Posterior vena cava (tissue), 2 donors: ENCODE measurements at places on chromosomes 2 and 18. TPM values are rescaled to one million over a fixed set of nuclear protein-coding genes. Genes with fewer than 3 reads are reported as not detected.

- no peak for DNase-seq
These were observed 192.8 kb downstream of the PTGR3 start for GRCh38 chr18:75016025-75016717.

GRCh38 chr2:157820193-157820592 lies 55.9 kb downstream of the ACVR1 start:
- no peak for DNase-seq

- DNase-seq = no peak
These were observed 123.2 kb downstream of the KCNS3 start for GRCh38 chr2:18001671-18002070.

DNA sequence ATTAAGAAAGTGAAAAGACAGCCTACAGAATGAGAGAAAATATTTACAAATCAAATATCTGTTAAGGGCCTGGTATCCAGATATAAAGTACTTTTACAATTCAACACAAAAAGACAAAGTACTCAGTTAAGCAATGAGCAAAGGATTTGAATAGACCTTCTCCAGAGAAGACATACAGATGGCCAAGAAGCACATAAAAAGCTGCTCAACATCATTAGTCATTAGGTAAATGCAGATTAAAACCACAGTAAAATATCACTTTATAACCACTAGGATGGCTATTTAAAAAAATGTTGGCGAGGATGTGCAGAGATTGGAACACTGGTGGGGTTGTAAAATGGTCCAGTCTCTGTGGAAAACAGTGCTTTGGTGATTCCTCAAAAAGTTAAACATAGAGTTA lies 38.9 kb downstream of the RAB31 start:
- DNase-seq = no peak

DNA sequence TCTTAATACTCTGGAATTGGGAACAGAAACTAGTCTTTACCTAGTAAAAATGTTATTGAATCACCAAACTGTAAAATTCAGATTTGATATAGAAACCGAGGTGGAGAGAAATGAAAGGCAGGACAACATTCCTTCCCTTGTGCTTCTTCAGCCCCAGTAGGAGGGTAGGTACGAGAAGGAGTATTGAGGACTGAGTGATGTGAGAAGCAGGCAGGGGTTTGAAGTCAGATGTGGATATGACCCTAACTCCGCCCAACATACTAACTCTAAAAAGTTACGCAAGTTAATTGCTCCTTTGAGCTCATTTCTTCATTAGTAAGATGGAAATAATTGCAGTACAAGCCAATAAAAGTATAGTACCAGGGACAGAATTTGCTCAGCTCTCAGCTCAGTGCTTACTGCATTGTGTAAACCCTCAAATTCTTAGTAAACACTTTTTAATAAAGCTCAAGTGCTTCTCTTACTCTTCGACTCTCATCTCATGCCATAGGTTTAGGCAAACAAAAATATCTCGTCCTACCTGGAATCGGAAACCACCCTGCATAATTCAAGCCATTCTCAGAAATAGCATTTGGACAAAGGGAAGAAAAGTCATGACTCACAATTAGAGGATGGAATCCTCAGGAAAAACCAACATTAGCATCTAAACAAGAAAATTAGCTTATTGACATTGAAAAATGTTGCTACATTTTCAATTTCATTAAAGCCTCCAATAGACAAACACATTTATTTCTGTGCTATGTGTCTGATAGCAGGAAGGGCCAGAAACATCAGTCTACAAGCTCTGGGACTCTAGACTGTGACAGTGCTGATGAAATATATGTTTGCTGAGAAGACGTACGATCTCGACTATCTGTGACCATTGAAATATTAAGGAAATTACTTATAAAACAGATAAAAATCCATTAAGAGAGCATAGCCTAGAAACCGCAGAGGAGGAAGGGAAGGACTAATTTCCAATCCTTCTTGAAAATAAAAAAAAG lies 161.3 kb downstream of the HNMT start:
- no peak for DNase-seq

GRCh38 chr2:160042054-160042453 lies 20.4 kb downstream of the PLA2R1 start:
- no peak for DNase-seq

GRCh38 chr2:240965905-240966456 lies 32.4 kb upstream of the SNED1 start:
- DNase-seq = peak; percentile 80

DNA sequence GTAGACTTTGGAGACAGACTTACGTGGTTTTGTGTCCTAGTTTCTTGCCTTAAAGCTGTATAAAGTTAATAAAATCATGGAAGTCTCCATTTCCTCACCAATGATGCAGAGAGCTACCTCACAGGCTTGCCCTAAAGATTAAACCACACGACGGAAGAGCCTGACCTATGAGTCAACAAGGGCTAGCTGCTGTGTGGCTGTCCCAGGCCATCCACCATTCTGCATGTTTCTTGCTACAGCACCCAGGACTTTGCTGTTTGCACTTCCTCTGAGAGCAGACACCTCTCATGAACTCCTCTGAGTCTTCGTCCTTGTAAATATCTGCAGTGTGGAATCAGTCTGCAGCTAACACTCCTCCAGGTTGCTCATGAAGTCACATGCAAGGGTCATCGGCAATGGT lies 160.0 kb upstream of the TRIB2 start:
- DNase-seq = no peak

DNA sequence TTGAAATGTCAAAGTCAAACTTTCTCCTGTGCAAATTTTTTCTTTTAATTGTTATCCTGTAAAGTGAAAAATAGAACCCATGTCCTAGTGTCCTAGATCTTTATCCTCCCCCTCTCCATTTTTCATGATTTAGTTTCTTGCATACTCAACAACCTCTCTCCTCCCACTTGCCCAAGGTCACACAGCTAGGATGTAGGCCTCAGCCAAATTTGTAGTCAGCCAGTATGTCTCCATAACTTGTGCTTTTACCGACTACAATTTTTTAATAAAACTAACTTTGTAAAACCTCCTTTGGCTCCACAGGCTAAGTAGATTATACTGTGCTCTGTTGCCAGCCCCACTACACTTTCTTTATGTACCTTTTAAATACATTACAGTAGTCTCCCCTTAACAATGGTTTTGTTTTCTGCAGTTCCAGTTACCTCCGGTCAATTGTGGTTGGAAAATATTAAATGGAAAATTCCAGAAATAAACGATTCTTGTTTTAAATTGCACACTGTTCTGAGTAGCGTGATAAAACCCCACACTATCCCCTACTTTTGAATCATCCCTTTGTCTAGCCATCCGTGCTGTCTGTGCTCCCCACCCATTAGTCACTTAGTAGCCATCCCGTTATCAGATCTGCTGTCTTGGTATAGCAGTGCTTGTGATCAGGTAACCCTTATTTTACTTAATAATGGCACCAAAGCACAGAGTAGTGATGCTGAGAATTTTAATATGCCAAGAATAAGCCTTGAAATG lies 22.8 kb downstream of the GULP1 start:
- DNase-seq = no peak

GRCh38 chr18:21359746-21360145 lies 117.7 kb downstream of the GREB1L start:
- no peak for DNase-seq

- no peak for DNase-seq
These were observed 11.5 kb downstream of the MFSD2B start for GRCh38 chr2:24021122-24021998.

GRCh38 chr2:37851828-37852584 lies 73.1 kb upstream of the RMDN2 start:
- no peak for DNase-seq

- DNase-seq = no peak
These were observed 1118.8 kb upstream of the ZEB2 start for GRCh38 chr2:145638675-145639074.

DNA sequence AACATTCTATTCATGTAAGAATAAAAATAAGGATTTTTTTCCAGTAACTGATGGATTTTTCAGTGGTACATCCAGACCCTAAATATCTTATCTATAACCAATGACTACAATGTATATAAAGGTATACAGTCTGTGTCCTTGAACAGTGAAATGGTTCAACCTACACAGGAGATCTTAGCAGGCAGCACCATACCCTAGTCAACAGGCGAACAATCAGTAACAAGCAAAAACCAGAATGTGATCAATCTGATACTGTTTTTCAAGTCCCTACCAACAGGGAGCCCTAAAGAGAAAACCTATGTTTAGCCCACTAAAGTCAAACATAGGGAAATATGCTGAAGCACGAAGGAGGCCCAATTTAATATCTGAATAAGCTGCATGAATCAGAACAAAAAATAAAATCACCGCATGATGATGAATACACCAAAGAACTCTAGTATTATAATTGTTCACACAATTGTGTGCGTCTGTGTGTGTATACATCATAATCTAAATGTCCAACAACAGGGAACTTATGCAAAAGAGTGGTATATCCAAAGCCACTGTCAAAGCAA lies 26.0 kb downstream of the PTPN2 start:
- DNase-seq = no peak

- DNase-seq = no peak
These were observed 338.6 kb downstream of the NRXN1 start for GRCh38 chr2:50693285-50693684.

- no peak for DNase-seq
These were observed 102.9 kb downstream of the BCL2 start for GRCh38 chr18:63216516-63217311.

GRCh38 chr2:83817511-83817910 lies 641.6 kb downstream of the SUCLG1 start:
- no peak for DNase-seq

GRCh38 chr2:180763263-180763989 lies 217.0 kb upstream of the UBE2E3 start:
- DNase-seq = no peak

GRCh38 chr2:128159437-128159836 lies 68.4 kb downstream of the UGGT1 start:
- DNase-seq = no peak

- DNase-seq = no peak
These were observed 260.6 kb upstream of the LINC00305 start for GRCh38 chr18:64409511-64409910.

DNA sequence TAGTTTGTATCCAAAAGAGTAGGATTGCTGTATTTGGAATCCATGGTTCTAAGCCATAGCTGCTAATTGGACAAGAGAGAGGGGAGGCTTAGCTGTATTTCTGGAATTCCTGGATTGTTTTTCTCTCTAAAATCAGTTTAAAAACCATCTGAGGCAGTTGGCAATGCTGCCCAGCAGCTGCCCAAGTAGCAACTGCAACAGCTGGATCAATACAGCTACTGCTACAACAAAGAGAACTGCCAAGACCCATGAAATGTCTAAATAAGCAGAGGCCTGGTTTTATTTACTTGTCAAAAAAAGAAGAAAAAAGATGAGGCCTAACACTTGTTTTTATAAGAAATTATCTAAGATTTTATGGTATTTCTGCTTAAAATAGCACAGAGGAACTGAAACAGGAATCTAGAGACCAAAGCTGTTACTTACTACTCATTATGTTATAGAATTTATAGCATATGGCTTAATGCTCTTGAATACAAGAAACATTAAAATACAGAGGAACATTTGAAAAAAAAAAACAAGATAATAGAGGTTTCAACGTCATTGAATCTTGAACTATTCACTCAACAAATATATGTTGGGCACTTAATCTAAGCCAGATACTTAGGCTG lies 39.1 kb downstream of the TMEFF2 start:
- no peak for DNase-seq

- DNase-seq = peak; percentile 93
These were observed 793 bp downstream of the NR4A2 start for GRCh38 chr2:156331572-156332283.

DNA sequence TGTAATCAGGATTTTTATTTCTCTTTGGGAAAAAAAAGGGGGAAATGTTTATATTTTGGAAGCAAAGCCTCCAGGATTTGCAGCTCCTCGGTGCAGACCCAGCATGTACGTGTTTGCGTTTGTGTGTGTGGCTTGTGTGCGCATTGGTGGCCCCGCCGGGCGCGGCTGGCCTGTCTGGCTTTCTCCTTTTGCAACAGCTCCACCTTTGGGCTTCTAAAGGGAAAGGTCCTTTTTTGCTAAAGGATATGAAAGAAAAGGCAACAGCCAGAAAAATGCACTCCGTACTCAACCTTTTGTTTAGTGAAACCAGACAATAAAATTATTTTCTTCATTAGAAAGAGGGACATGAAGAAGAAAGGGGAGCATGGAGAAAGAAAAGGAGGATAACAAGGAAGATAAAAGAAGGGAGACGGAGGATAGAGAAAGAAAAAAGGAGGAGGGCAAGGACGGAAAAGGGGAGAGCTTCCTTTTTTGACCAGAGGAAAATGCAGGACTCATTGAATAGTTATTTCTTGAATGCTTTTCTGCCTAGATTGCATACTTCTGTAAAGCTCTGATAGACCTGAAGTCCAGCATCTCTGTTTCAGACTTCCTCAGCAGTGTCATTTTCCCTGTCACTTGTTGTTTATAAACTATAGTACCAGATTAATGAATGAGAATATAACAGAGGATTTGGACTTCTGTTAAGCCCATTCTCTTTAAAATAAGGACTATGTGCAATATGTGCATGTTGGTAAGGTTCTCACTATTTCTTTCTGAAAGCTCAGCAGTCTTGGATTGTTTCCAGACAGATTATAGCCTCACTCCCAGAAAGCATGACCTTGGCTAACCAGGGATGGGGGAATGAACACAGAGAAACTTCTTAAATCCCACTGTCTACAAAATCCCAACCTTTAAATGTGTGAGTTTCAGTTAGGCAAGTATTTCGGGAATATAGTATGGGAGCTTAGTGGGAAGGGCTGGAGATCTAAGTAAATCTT lies 563.1 kb upstream of the PIK3C3 start:
- DNase-seq = no peak

DNA sequence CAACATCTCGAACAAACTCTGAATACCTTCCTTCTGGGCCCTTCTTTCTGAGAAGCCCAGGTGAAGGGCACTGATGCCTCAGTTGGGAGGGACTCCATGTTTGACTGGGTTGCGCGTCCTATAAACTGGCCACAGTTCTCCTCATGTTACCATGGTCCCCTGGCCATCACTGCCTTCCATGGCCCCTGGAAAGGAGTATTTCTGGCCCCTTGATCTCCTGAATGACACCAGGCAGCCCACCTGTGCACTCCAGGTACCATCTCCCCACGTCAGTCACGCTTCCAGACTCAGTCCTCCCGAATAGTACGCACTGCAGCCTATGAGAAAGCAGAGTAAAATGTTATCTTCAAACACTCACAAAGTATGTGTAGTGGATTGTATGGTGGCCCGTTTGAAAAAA lies 73.9 kb downstream of the ACKR3 start:
- DNase-seq = peak; percentile 30

- DNase-seq = no peak
These were observed 123.8 kb downstream of the NCKAP5 start for GRCh38 chr2:133444465-133444864.

The KYNU gene
- 6.9 TPM for total RNA-seq

The NOL4 gene
- total RNA-seq = 0.38 TPM

The LIMS4 gene
- 8.2 TPM for total RNA-seq

The FKBP1B gene
- total RNA-seq = 3.9 TPM

The SEPTIN2 gene
- total RNA-seq = 423 TPM

The NEU2 gene
- not detected for total RNA-seq

The IGFBP5 gene
- total RNA-seq = 1,458 TPM
